ENCODE measurements at places on chromosomes 7 and 10.

GRCh38 chr7:127953423-127954356 is 77.5 kb downstream of the LRRC4 start:
- peak; percentile 13 for DNase-seq

GRCh38 chr7:130673066-130673465 is 4.5 kb upstream of the COPG2 start:
- DNase-seq: no peak

- no peak for DNase-seq
Measured at GRCh38 chr10:77385315-77385714, 252.3 kb downstream of the KCNMA1 start.

DNA sequence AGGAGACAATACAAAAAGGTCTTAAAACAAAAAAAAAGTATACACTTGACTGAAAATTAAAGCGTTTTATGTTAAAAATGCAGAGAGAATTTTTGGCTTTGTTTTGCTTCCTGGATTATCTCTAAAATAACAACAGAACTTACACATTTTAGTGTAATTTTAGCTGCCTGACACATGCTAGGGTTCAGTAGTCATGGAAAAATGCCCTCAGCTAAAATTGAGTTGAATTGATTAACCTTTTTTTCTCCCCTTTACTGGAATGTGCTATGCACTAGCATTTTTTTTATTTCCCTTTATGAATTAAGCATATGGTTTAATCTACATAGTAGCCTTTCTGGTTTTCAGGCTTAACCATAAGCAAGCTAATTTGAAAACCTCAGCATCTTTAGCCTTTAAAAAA is 89.9 kb downstream of the ZNF277 start:
- DNase-seq: no peak

GRCh38 chr10:78774614-78774998 is 294.2 kb upstream of the ZMIZ1 start:
- DNase-seq: no peak

- DNase-seq: peak; percentile 80
Measured at GRCh38 chr10:69449841-69450240, 1.4 kb upstream of the TSPAN15 start.

GRCh38 chr7:85079434-85079833 is 107.4 kb downstream of the SEMA3D start:
- DNase-seq: no peak

DNA sequence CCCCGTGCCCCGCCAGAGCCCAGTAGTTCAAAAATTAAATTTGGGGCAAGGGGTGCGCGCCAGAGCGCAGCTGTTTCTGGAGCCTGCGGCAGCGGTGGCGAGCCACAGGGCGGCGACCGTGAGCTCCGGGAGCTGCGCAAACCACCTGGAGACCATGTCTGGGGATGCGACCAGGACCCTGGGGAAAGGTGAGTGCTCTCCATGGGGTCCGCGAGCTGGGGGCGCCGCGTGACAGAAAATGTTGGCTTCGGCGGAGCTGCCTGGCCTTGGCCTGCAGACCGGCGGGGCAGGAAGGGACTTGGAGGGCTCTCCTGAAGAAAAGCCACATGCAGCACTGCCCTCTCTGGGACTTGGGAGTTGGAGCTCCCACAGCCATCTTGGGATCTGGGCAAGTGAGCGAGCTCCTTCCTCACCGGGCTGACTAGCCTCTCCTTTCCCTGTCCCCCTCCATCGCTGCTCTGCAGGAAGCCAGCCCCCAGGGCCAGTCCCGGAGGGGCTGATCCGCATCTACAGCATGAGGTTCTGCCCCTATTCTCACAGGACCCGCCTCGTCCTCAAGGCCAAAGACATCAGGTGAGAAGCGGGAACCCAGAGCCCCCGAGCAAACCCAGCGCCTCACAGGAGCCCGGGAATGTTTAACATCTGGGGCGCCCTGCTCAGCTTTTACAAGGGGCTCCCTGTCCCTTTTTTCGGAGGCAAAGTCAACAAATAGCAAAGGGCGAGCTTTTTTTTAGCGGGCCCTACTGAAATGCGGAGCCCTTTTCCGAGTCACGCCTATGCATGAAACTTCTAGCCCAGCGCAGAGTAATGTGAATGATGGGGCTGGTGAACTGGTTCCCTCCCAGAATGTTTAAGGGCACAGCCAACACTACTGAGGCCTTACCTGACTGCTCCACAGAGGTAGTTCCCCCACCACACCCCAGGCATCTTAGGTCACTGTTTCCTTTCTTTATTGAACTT is 6.1 kb downstream of the GSTO2 start:
- peak; percentile 35 for DNase-seq

DNA sequence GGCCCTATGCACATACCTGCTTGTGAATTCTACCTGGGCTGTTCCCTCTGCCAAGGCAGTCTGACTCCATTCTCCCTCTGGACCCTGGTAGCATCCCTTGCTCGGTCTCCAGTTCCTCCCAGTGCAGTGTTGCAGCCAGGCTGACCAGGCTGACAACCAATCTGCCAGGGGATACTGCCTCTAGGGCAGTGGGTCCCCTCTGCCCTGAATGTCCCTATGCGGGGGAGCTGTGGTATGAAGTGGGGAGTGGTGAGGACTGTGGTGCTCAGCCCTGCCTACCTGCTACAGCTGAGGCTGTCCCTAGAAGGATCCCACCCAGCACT is 48.0 kb upstream of the CAMK2B start:
- DNase-seq: no peak

DNA sequence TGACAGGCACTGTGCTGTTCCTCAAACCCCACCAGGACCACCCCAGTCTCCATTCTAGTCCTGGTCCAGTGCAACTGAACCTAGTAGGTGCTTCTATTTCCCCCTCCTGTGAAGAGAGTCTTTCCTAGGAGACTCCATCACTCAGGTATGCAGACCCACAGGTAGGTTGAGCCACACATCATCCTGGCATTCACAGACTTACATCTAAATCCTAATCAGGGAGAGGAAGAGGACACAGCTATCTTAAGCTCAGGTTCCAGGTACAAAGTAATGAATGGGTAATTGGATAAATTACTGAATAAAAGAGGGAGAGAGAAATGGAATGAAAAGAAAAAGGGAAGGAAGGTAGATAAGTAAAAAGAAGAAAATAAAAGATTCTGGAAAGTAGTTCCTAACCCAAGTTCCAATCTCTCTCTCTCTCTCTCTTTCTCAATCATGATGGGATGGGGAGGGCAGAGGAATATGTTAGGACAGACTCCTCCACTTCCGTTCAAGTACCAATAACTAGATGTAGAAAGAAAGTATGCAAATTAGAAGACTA is 139.8 kb upstream of the NAMPT start:
- DNase-seq: no peak

DNA sequence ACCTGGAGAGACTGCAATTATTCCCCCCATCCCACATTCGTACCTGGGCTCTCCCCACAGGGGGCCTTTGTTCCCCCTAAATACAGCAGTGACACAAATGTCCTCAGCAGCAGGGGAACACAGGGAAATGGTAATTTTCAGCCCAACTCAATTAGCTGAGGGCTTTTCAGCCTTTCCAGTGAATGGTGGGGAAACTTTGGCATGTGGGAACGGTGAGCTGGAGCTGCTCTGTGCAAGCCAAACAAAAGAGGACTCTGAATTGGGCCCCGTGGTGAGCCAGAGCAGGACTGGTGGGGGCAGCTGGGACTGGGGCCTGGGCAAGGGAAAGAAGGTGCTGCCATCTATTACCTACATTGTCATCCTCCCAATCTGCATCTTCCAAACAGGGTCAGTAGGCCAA is 51.0 kb downstream of the FBXW4 start:
- DNase-seq: no peak

DNA sequence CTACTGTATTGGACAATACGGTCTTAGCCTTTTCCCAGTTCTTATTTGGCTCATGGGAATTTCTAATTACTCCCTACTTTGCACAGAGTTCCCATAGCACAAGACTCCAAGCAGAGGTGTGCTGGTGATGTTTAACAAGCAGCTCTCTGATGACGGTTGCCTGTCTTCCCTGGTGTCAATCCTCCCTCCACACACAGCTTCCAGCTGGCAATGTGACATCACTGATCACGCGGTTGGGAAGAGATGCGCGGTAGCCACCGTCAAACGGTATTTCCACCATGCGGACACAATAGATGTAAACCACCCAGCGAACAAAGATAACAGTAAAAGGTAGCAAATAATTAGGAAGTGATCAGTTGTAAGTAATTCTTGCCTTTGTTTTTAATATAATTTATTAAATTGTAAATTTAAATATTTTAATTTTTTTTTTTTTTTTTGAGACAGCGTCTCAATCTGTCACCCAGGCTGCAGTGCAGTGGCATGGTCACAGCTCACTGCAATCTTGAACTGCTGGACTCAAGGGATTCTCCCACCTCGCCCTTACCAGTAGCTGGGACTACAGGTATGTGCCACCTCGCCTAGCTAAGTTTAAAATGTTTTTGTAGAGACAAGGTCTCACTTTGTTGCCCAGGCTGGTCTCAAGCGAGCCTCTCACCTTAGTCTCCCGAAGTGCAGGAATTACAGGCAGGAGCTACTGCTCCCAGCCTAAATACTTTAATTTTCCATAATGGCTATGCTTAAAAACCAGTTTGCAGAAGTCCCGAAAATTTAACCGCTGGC is 36.3 kb upstream of the IL15RA start:
- no peak for DNase-seq

GRCh38 chr7:46633630-46634240 is 712.7 kb upstream of the IGFBP3 start:
- DNase-seq: no peak

DNA sequence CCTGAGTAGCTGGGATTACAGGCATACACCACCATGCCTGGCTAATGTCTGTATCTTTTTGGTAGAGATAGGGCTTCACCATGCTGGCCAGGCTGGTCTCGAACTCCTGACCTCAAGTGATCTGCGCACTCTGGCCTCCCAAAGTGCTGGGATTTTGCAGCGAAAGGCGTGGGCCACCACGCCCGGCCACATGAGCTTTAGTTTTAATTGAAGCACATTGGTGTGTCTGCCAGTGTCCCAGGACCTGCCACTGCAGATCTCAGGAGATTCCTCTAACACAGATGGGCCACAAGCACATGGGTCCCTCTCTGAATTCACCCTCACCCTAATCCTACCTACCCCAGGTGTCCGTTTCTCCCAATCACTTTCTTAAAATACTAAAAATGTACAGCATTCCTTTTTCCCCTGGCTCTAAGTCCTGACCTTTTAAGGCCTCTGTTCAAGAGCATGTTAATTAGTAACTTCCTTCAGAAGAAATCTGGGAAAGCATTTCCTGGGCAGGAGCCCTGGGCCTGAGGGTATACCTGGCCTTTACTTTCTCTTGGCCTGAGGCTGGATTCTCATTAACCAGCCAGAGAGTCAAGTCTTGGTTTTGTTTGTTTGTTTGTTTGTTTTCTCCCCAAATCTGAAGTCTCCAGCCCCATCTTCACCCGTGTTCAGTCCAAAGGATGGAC is 82.6 kb downstream of the PRPF18 start:
- no peak for DNase-seq

DNA sequence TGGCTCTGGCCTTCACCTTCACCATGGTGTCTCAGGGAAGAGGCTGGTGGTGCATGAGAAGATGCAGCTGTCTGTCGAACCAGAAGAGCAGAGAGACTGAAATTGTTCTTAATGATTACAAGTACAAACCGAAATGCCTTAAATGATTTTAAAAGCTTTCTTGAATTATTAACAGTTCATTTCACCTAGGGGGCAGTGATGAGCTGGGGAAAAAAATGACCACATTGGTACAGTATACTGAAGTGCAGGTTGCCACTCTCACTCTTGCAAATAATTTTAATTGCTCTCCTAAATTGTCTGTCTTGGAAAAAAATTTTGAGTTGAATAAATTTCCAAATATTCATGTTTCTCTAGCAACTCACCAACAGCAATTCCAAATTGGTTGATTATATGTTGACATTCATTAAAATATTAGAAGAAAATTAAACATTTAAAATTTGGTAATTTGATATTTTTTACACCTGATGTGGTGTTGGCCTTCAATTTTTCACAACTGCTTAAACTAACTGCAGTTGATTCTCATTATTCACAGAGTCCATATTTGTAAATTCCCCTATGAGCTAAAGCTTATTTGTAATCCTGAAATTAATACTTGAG is 692.6 kb downstream of the ZWINT start:
- no peak for DNase-seq

GRCh38 chr7:105708763-105709080 is 127.4 kb upstream of the EFCAB10 start:
- no peak for DNase-seq

DNA sequence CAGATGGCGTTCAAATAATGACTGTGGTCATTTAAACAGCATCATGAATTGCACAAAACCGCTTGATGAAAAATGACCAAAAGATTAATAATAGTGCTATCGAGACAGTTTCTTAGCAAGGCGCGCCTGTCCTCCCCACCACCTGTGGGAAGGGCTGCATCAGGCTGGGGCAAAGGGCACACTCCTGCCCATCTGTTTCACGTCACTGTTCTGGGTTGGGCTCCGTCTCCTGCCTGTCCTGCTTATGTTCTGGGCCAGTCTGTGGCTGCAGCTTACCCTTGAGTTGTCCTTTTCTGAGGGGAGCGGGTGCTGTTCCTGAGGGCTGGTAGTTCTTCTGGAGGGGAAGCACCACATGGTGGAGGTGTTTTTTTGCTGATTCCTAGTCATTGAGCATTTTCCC is 13.3 kb downstream of the RBM17 start:
- DNase-seq: no peak

- no peak for DNase-seq
Measured at GRCh38 chr7:101702362-101702850, 73.3 kb upstream of the MYL10 start.

GRCh38 chr10:44934416-44935200 is 23.5 kb downstream of the TMEM72 start:
- peak; percentile 61 for DNase-seq

DNA sequence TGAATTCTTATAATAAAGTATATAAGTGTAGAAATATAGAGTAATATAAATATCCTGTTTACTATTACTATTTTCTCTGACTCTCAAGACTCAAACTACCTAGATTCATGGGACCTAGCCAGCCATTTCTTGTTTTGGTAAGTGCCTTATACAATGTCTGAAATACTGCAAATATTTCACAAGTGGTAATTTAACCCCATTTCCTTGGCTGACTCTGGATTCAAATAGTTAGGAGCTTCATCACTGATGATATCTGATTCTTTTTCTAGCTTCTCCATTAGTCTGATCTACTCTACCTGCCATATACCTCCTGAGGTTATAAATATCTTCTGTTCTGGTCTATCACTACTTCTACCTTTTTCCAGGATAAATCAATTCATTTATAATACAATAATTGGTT is 6.4 kb upstream of the RALA start:
- no peak for DNase-seq

- DNase-seq: no peak
Measured at GRCh38 chr10:50508315-50509051, 115.3 kb downstream of the SGMS1 start.
